Muscle of back (tissue), 13 donors: ENCODE measurements at places on chromosomes 7 and 10. TPM values are rescaled to one million over a fixed set of nuclear protein-coding genes. Genes with fewer than 3 reads are reported as not detected.

The ANKRD61 gene
- 1.6 TPM for polyA plus RNA-seq

DNA sequence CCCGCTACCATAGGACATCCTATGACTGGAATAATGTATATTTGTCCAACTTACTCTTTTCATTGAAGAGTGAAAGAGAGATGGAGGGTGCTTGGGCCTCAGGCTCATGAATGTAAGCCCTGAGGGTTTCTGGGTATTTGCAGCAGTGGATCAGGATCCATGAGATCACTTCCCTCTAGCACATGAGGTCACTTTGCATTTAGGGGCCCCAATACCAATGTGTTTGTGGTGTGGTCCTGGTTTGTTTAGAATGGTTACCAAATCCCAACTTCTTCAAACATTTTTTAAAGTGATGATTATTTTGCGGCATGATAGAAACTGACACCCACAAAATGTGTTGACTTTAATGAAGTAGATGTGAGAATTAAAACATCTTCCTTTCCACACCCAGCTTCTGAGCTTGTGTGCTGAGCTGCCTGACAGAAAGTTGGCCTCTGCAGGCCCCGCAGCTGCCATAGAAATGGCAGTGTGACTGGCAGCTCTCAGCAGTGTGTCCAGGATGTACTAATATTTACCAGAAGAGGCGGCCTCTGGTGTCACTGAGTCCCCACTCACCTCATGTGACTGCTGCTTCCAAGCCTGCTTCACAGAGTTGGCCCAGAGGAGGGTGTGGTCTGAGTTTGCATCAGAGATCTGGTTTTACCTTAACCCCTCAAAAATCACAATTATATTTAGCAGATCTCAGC, 447.6 kb upstream of the NPVF start:
- DNase-seq, result no peak

- no peak for DNase-seq
These were observed 13.7 kb downstream of the KIN start for GRCh38 chr10:7773845-7774801.

DNA sequence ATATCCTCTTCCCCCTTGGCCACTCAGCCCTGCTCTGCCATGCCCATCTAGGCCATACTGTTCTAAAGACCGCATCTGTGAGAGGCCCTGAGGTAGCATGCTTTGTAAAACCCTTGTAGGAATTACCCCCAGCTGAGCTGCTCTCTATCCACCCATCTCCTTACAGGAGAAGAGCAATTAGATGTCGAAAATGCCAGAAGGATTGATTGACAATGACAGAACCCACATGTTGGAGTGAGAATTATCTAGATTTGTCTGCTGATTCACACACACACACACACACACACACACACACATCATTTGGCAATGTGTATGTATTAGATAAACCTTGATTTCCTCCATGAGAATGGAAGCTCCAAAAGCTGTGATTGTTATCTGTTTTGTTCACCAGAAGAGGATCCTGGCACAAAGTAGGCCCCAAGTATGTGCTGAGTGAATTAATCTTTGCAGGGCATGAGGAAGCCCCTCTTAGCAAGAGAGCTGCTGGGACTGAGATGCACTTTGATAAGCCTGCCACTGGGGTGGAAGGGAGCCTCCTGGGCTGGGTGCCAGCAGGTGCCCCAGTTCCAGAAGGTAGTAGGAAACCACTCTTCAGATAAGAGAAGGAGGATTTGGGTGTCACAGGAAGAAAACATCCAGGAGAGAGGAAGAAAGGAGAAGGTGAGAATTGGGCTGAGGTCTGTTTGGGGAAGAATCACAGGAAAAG, 187.5 kb upstream of the ADO start:
- DNase-seq, result no peak

The ZNF804B gene
- not detected for polyA plus RNA-seq

DNA sequence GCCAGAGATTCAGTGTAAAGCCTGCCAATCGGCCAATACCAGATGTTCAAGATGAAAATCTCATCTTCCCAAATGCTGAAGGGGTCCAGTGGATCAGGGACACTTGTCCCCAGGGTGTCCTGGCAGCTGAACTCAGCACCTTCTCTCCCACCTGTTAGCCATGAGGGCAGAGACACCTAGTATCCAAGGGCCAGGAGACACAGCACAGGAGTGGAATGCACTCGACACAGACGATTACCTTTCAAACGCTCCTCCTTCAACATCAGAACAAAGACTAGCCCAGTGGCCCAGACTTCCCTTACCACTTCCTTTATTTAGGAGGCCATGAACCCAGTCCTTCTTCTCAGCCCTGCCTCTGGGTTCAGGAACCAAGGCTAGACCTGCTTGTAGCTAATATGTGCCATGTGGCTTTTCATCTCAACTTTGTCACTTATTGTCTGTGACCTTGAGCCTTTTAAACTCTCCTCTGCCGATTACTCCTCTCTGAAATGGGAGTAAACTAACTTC, 180.3 kb upstream of the PLXNA4 start:
- DNase-seq, result no peak

DNA sequence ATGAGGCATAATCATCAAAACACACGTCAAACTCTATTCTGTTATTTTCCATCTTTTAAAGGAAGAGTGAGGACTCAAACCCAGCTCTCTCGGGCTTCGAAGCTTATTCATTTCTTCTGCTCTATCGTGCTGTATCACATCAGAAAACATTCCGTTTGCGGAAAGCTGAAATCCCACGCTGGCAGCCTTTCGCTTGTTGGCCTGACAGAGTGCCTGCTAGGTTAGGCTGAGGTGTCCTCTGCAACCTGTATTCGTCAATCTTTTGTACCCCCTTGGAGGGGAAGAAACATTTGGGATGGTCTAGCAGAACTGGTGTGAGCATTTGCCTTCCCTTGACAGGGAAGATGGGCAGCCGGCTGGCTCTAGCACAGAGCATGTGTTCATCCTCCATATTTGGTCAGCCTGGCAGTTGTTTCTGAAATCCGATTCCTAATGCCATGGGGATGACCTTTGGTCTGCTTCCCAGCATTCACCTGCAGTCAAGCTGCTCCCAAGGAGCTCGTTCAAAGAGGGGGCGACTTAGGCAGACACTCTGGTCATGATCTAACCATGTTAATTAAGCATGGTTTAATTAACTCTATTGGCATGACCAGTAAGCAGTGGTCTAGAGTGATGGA, 55.2 kb downstream of the TACC2 start:
- peak; percentile 77 for DNase-seq

- DNase-seq, result no peak
These were observed 56.9 kb downstream of the NEUROG3 start for GRCh38 chr10:69516316-69516715.

DNA sequence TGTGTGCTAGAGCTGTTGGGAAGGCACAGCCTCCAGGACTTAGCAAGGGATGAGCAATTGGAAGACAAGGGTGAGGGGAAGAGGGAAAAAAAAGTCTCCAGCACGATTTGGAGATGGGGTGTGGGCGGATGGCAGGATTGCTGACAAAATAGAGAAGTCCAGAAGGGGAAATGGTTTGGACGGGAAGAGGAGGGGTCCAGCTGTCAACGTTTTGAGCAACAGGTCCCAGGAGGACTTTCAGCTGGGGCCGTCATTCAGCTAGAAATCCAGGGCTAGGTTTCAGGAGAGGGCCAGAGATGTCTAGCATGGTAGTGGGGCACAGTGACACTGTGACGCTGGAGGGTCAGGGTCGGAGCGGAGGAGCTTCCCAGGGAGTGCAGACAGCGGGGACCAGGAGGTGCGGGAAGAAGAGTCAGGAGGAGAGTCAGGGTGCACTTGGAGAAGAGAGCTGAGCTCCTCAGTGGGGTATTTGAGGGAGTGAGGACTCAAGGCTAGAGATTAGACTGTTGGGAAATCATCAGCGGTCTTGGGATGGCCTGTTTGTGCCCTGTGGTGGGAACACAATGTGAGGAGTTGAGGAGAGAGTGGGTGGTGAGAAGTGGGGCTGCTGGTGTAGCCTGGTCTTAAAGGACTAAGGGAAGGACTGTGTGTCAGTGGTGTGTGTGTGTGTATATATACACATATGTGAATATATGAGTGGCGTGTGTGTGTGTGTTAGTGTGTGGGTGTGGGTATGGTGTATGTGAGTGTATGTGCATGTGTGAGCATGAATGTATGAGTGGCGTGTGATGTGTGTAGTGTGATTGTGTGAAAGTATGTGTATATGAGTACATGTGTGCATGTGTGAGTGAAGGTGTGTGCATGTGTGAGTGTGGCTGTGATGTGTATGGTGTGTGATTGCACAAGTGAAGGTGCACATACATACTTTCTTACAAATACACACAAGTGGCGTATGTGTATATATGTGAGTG, 3.8 kb downstream of the ZYX start:
- DNase-seq, result no peak
